ENCODE measurements at places on chromosomes 3 and 15. TPM values are rescaled to one million over a fixed set of nuclear protein-coding genes. Genes with fewer than 3 reads are reported as not detected.

The CHCHD4 gene
- total RNA-seq = 35.9 TPM

The MAP6D1 gene
- total RNA-seq = 3.0 TPM

The CHRM5 gene
- total RNA-seq = not detected

DNA sequence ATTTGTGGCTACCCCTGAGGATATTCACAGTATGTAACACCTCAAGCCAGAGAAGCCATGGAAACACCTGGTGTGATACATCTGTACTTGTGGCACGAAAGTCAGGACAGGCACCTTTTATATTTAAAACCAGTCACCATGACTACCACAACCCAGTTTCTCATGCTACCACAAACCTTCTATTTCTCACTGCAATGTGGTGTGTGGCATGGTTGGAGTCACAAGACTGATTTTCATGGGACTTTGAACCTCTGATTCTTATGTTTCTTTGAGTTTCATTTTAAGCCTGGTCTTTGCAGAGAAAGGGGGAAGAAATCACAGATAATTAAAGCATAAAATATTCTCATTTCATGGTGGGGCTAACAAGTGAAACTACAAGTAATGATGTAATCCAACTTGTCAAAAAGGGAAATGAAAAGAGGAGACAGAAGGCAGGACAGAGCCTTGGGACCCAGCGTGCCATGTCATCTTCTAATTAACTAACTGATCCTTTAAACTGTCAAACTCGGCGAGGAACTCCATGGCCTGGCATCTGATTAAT lies 175.9 kb downstream of the PDZRN3 start:
- no peak for DNase-seq

DNA sequence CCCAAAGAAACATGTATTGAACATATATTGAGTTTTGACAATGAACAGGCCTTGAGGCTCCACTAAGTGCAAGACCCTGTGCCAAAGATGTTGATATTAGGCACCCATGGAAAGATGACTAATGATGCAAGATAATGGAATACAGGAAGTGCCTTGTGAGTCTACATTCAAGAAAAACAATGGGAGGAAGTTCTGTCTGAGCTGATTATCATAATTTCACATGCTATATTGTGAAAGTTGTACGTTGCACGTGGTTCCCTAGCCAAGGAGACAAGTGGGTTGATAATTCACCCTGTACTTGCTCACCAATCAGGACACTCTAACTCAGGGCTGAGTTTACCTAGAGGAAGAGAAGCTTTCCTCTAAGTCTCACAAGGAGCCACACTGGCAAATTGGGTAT lies 186.9 kb upstream of the STAC start:
- no peak for DNase-seq

GRCh38 chr3:36680952-36681351 lies 83.4 kb downstream of the DCLK3 start:
- no peak for DNase-seq

- peak; percentile 87 for DNase-seq
Measured at GRCh38 chr3:133038089-133038730, at the start of gene TMEM108. Gene TMEM108, plus strand, starts transcription at chr3:133038391.

- DNase-seq = no peak
Measured at GRCh38 chr3:89560568-89560967, 453.1 kb downstream of the EPHA3 start.

DNA sequence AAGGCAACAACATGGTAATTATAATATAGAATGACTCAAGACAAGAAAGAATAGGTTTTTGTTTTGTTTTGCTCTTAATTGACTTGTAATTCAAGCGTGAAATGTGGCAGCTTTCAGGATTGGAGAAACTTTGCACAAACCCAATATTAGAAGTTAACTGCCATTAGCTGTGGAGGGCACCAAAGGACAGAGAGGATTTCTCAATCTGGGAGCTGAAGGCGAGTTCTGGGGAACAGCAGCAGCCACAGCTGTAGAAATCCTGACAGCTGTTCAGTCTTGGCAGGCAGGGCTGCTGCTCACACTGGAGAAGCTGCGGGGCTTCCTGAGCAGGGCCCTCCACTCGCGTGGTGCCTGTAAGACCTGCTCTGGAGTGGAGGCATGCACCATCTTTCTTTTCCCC lies 182.2 kb upstream of the IL12A start:
- peak; percentile 76 for DNase-seq

DNA sequence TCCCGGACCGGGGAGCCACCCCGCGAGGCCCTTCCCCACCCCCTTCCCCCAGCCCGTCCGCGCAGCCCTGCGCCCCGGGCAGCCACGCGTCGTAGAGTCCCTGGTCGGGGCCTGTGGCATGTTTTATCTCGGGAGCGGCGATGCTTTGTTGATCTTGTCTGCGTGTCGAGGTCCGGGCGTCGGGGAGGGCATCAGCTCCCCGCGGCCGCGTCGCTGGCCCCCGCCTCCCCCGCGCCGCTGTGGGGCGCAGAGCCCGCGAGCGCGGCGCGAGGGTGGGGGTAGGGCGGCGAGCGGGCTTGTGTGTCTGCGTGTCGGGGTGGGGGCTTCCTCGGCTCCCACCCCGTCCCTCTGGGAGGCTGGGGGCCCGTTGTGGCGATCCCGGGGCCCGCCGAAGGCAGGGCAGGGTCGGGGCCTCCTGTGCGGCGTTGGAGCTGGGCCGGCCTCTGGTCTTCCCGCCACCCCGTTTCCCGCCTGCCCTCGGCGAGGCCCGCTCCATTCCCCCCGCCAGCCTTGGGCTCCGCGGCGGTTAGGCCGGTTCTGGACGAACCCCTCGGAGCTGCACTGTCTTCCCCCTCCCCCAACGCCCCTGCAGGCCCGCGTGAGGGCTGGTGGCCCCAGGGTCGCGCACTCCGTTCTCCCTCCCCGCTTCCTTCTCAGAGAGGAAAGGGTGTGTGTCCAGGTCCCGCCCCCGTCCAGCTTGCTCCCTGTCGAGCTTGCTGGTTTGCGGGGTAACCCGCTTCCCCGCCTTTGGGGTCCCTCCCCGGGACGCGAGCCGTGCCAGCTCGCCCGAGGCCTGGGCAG lies 695 bp downstream of the GMPS start:
- peak; percentile 77 for DNase-seq

- DNase-seq = no peak
Measured at GRCh38 chr3:133887803-133888703, 7.6 kb downstream of the RAB6B start.

GRCh38 chr15:27601239-27601960 lies 497.7 kb downstream of the OCA2 start:
- DNase-seq = no peak

Measured in Right ventricle myocardium superior (tissue), 1 donor.